ENCODE measurements at places on chromosomes 7 and 10. TPM values are rescaled to one million over a fixed set of nuclear protein-coding genes. Genes with fewer than 3 reads are reported as not detected.

Gene CRYGN
- total RNA-seq: not detected

Gene KLHDC10
- total RNA-seq: 26.4 TPM

Gene PAX4
- total RNA-seq: not detected

Gene UBE2H
- total RNA-seq: 88.1 TPM

Gene PLCE1
- total RNA-seq: under 0.01 TPM

Gene SLC16A9
- 0.19 TPM for total RNA-seq

Gene IDI2
- total RNA-seq: not detected

Gene SFRP4
- total RNA-seq: 0.09 TPM

Gene GOLGA7B
- under 0.01 TPM for total RNA-seq

Gene TDRD1
- not detected for total RNA-seq

Gene FOXP2
- total RNA-seq: under 0.01 TPM

Gene LHPP
- 5.8 TPM for total RNA-seq

Gene GLI3
- total RNA-seq: 3.5 TPM

Gene HIPK2
- 21.6 TPM for total RNA-seq

Gene SYT15
- total RNA-seq: 0.56 TPM

Gene GSTO2
- total RNA-seq: 0.66 TPM

Gene HHEX
- 32.8 TPM for total RNA-seq

Gene LRRN3
- total RNA-seq: not detected

Gene CALML5
- total RNA-seq: not detected

Gene ALDH18A1
- 113 TPM for total RNA-seq

Gene LCOR
- total RNA-seq: 16.9 TPM

Gene KLLN
- total RNA-seq: 0.19 TPM

Gene LRRD1
- total RNA-seq: not detected

Gene GBX1
- total RNA-seq: not detected

Gene OR6V1
- not detected for total RNA-seq

Gene ACSM6
- total RNA-seq: not detected

Gene PRF1
- total RNA-seq: not detected

Gene NDUFB2
- 163 TPM for total RNA-seq

Gene IQUB
- 0.36 TPM for total RNA-seq

Gene AKR1C4
- not detected for total RNA-seq

Gene SNX10
- 0.19 TPM for total RNA-seq

Gene EPC1
- 23.5 TPM for total RNA-seq

Gene BHLHA15
- total RNA-seq: 0.09 TPM

Gene CYP26C1
- 0.47 TPM for total RNA-seq

Gene MCMBP
- 47.6 TPM for total RNA-seq

Gene SPDYE1
- not detected for total RNA-seq

Gene ADAM8
- total RNA-seq: 0.18 TPM

Gene JCAD
- 52.4 TPM for total RNA-seq

Gene TMEM176A
- not detected for total RNA-seq

Gene OPN1SW
- not detected for total RNA-seq
